K562 (cell line): ENCODE measurements at places on chromosomes 11 and 22.

GRCh38 chr22:46376111-46376510 is 40.6 kb downstream of the TRMU start:
- DNase-seq: no peak

DNA sequence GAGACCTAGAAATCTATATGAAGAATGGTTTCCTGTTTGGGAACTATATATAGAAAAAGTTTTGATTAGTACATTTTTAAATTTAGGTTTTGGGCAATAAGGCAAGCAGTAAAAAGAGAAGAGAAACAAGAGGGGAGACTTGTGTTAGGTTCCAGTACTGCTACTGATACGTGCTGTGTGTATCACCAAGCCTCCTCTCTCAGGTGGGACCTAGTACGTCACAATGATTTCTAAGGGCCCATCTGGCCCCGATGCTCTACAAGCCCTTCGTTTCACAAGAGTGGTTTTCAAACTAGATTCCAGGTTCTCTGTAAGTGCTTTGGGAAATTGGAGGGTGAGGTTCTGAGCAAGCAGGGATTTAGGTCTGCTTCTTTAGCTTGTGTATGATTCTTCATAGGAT is 39.2 kb downstream of the USP35 start:
- DNase-seq: no peak

DNA sequence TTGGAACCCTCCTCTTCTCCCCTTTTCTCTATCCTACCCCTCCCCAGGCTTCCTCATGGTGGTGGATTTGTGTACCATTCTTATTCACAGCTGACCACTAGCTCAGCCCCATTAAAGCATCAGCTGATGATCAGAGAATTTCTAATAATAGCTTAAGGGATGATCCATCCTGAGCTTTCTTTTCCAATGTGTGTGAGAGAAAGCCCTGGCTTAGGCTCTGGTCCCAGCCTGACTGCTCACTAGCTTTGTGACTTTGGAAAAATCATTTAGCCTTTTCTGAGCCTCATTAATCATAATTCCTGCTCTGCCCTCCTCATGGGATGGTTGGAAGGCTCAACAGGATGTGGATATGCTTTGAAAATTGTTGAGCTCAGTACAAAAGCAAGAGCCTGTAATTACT is 26.3 kb upstream of the CCDC90B start:
- DNase-seq: no peak

GRCh38 chr11:14318581-14318981 is 40.4 kb downstream of the RRAS2 start:
- no peak for DNase-seq

- peak; percentile 100 for DNase-seq
These were observed at the start of gene RAB36 for GRCh38 chr22:23144932-23145877. TSS of gene RAB36 (plus strand) at chr22:23145477. CDS start at chr22:23146617, 1,140 bp downstream.

- no peak for DNase-seq
These were observed 13.8 kb downstream of the ADA2 start for GRCh38 chr22:17205432-17205831.

DNA sequence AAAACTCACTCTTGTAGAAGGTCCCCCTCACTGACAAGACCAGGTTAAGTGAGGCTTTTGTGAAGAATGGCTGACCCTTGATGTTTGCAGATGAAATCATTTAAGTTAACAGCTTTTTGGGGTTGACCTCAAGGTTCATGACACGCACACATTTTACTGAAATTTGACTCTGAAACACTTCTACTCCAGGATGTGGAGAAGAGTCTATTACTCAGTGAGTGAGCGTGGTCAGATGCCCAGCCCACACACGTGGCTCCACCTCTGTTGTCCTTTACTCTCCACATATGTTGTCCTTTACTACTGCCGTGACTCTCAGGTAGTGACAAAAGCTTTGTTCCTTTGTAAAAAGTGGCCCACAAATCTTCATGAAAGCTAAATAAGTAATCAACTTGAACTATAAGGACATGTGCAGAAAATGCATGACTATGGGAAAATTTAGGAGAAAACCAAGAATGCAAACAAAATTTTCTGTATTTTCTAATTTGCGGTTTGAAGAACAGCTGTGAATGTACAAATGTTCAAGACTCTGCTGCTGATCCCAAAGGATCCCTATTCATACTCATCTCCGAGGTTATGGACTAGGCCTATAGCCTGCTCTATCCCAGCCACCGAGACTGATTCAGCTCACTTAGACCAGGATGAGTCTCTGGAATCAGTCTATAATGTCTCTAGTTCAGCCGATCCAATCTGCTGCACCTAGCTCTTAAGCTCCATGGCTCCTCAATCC is 22.4 kb downstream of the XRRA1 start:
- no peak for DNase-seq

DNA sequence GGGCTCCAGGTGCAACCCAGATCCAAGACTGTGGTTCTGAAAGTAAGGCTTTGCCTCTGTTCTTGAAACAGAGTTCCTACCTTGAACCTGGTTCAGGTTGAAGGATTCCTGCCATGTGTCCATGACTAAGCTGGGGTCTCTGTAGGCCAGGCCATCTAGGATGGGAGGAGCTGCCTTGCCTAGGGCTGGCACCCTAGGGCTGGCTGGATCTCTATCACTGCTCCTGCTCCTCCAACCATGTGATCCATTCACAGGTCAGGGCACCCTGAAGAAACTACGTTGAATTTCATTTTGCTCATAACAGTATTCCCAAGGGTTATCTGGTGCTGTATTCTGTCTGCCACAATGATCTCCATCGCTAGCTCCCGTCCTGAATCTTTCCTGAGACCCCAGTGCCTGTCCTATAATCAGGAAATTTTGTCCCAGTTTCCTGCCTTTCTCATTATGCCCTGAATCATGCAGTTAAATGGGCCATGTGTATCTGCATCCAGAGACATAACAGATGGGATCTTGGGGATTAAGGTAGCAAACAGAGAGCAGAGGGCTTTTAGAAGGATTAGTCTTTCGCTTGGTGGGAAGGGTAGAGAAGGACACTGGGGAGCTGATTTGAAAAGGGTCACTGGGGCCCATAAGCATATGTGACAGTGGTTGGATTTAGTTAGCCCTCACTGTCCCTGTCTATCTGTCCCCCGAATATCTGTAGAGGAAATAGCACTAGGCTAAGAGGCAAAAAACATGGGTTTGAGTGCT is 98.2 kb upstream of the MTMR2 start:
- no peak for DNase-seq

GRCh38 chr11:50080256-50080655 is 47.6 kb downstream of the OR4C45 start:
- no peak for DNase-seq

GRCh38 chr11:126841999-126842398 is 158.6 kb downstream of the KIRREL3 start:
- DNase-seq: no peak

DNA sequence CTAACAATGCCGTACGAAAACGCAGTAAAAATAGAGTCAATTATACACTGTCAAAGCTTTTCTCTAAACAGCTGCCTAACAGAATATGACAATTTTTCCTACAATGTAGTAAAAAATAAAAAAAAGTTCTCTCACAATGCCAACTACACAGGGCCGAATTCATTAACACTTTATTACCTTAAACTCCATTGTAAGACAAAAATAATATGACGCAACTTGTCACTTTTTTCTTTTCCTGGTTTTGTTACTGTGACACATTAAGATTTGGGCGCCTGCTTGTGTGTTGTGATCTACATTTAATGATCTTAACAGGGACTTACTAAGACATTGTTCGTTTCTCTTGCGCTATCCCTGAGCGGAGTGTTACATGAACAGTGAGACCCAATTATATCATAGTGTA is 204.1 kb downstream of the INSC start:
- no peak for DNase-seq

GRCh38 chr11:1628506-1629325 is 859 bp upstream of the KRTAP5-5 start:
- DNase-seq: peak; percentile 59

DNA sequence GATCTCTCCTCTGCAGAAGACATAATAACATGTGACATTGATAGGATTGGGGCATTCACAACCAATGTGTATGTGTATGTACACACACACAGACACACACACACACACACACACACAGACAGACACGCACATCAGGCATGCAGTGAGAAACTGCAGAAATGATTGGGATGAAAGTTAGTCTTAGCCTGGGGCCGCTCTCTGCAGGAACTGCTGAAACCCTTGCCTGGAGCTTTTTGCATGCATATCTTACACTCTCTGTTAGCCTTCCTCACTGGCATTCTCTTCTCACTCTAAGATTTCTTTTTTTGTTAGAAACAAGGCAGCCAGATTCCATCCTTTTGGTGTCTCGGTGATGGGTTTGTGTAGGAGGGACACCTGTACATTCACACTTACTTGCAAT is 337.9 kb downstream of the NELL1 start:
- no peak for DNase-seq

DNA sequence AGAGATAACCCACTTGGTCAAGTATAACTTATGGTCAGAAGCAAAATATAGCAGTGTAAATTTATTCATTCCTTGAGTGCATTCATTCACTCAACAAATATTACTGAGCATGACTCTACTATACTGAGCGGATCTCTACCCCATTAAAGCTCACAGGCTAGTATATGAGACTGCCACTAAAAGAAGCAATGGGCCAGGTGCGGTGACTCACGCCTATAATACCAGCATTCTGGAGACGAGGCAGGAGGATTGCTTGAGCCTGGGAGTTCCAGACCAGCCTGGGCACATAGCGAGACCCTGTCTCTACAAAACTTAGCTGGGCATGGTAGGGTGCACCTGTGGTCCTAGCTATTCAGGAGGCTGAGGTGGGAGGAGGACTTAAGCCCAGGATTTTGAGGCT is 197.6 kb upstream of the BLID start:
- no peak for DNase-seq

GRCh38 chr11:32594272-32594671 is 10.6 kb downstream of the EIF3M start:
- no peak for DNase-seq

DNA sequence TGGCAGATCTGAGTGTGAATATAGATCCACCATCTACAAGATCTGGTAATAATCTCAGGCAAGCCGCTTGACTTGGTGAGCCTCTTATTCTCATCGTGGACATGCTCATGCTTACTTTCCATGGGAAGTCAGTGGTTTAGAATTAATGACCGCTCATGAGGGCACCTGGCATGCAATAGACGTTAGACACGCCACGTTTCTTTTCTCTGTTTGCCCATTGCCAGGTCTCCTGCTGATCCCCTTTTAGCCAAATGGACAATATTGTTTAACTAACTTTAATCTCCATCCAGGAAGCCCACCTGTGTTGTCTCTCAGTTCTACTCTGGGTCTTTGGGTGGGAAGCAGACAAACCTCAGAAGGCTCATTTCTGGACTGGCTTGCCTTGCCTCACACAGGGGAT is 439.1 kb downstream of the ETS1 start:
- DNase-seq: no peak

- DNase-seq: peak; percentile 51
These were observed 44.5 kb downstream of the FEZ1 start for GRCh38 chr11:125451400-125452124.

- no peak for DNase-seq
These were observed 21.5 kb upstream of the TXNRD2 start for GRCh38 chr22:19962909-19963806.

DNA sequence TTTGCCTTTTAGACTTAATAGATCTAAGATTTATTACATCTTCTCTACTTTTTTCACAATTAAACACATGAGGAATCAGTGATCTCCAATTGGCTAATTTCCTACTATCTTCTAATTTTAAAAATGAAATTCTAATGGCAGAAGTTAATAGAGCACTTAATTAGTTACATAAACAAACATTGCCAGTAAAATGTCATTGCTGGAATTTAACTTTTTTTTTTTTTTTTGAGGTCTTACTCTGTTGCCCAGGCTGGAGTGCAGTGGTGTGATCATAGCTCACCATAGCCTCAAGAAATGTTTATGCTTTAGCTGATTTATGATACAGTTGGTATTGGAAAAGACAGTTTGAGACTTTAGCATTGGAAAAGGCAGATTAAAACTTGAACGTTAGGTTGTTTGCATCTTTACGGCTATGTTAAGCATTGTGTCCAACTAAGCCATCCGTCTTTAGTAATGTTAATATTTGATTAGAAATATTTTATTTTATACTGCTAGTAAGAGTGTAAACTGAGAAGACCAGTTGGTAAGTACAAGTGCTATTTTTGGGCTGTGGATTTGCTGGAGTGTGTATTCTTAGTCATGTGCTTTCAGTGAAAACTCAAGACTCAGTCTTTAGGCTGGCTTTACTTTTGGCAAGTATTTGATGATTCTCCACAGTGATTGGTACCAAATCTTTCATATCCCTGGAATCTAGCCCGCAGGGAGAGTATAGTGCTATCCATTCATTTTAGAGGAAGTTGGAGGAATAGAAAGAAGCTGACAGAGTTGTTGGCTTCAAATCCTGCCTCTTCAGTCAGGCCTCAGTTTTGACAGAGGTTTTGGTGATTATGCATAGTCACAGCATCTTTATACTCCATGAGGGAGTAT is 4.5 kb downstream of the ANO5 start:
- DNase-seq: no peak

GRCh38 chr11:43686207-43686606 is 5.7 kb downstream of the HSD17B12 start:
- DNase-seq: no peak

DNA sequence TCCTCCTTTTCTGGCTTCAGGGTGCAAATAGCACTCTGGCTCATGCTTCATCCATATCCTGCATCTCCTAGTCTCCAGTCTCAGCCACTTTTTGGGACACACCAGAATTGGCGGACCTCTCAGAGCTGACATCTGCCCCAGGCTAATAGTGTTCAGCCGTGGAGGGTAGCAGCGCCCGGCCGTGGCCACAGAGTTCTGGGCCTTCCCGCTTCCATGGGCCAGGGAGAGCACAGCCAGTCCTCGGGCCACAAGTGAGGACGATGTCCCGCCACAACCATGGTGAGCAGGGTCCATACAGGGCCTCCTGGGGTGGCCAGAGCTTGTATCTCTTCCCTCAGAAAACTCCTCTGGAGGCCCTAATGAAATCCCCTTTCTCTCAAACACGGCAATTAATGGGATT is 26.0 kb downstream of the DKK3 start:
- DNase-seq: no peak

- DNase-seq: no peak
These were observed 694 bp upstream of the ELFN2 start for GRCh38 chr22:37427711-37428635.
